ENCODE measurements at places on chromosomes 3 and 15. TPM values are rescaled to one million over a fixed set of nuclear protein-coding genes. Genes with fewer than 3 reads are reported as not detected.

Gene ZNF620
- 0.94 TPM for total RNA-seq

Gene LIPH
- 0.32 TPM for total RNA-seq

Gene RNF123
- total RNA-seq = 37.7 TPM

Gene ADGRG7
- total RNA-seq = not detected

Gene KLHL40
- total RNA-seq = not detected

Gene PEAK1
- 10.2 TPM for total RNA-seq

Gene LEKR1
- 2.8 TPM for total RNA-seq

Gene DBR1
- total RNA-seq = 19.5 TPM

Gene FETUB
- total RNA-seq = not detected
